ENCODE measurements at places on chromosomes 5 and 9.
A peak's percentile ranks its signal among the peaks of the same experiment; 100 is the strongest.

GRCh38 chr5:135891268-135891667, 4.4 kb downstream of the IL9 start:
- DNase-seq, result no peak

DNA sequence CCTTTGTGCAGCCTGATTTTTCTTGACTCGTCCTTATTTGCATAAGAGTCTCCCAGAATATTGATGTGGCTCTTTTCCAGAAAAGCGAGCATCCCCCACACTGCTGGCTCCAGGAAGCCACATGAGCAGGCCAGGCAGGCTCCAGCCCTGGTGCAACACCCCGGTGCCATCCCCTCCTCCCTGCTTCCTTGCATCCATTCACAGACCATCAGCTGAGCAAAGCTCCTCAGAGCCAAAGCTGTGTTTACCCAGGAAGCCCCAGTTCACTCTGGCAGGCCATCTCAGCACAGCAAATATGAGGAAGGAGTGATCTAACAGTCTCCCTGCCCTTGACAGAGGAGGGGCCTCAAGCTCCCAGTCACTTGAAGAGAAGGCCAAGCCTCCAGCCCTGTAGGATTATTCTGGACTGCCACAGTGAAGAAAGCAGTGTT, 34.4 kb downstream of the INSYN2B start:
- DNase-seq, result no peak

- no peak for DNase-seq
These were observed 1.0 kb downstream of the STARD4 start for GRCh38 chr5:111511174-111511830.

DNA sequence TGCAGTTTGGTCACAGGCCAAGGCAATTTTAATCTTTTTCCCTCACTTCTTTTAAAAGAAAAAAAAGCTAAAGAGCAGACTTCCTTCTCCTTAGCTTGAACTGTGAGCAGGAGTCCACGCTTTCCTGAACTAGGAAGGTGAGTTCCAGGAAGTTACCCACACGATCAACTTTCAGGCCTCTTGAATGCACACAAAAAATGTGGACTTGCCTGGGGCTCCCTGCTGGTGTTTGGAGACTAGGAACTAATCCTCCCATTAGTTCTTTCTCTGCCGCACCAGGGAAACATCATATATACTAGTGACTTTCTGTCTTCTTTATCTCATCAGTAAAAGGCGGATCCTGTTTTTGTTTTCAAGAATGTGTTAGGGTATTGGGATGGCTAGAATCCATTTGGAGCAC, 240.0 kb downstream of the GOLPH3 start:
- no peak for DNase-seq

GRCh38 chr5:71705421-71705820, 13.7 kb upstream of the CARTPT start:
- no peak for DNase-seq

- no peak for DNase-seq
These were observed 22.4 kb upstream of the PITX1 start for GRCh38 chr5:135056316-135057030.

GRCh38 chr9:121774715-121775613, 123.5 kb downstream of the DAB2IP start:
- no peak for DNase-seq

GRCh38 chr9:35844628-35845270, 15.7 kb downstream of the TMEM8B start:
- DNase-seq, result no peak

GRCh38 chr5:74519161-74519571, 121.4 kb downstream of the ENC1 start:
- DNase-seq, result no peak

DNA sequence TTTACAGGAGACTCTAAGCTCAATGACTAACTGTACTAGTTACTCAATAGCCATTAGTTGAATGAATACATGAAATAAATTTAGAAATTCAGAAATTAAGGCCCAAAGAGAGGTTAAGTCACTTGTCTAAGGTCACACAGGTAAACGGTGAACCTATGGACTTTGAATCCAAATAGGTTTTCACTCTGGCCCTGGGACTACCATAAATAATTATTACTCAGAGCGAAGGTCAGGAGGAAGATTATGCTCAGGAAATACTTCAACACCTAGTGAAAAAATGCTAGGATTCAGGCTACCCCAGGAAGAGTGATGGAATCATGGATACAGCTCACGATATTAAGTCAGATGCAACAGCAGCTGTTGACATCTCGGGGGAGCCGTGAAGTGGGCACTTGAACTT, 417.4 kb downstream of the GABRG2 start:
- no peak for DNase-seq

DNA sequence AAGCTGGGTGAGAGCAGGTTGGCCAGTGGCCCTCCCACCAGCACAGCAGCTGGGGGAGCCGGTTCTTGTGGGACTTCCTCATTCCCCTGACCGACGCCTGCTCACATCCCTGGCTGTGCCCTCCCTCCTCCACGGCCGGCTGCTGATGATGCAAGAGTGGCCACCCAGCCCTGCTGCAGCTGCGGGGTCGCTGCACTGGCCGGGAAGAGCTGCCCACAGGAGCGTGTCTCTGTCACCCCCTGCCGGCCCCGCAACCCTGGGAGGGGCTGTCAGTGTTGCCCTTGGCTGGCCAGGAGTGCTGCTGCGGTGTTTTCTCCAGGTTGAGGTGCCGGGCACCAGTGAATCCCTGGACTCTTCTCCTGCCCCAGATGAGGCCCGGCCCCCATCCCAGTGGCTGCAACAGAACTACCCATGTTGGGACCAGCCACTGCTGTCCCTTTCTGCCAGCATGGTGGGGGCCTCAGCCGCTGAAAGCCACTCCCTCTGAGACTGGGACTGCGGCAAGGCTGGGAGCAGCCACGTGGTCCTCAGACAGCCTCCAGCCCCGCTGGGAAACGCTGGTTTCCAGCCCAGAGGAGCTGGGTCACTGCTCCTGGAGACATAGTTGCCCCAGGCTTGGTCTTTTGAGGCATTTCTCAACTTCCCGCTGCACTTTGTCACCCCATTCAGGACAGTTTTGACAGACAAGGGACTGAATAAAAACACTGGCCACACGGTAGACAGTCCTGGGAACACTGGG, 739 bp downstream of the CARD9 start:
- DNase-seq, result peak; percentile 55

GRCh38 chr9:81851340-81851739, 76.9 kb upstream of the SPATA31D4 start:
- no peak for DNase-seq
